ENCODE measurements at places on chromosomes 2 and 18.
A peak's percentile ranks its signal among the peaks of the same experiment; 100 is the strongest.

DNA sequence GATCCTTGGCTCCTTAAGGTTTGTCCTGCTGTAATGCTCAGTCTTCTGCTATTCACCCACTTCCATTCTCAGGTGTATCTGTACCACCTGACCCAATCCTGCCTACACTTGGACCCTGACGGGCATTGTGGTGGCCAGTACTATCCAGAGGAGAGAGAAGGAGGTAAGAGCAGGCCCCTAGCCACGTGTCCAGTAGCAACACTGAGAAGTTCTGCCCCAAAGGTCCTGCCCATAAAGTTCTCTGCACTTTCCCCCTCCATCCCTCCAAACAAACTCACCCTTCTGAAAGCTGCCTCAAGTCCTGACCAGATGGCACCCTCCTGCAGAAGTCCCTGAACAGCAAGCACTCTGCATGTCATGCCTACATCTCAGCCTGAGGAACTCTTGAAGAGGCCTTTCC, 18.3 kb downstream of the TTC32 start:
- DNase-seq: no peak

DNA sequence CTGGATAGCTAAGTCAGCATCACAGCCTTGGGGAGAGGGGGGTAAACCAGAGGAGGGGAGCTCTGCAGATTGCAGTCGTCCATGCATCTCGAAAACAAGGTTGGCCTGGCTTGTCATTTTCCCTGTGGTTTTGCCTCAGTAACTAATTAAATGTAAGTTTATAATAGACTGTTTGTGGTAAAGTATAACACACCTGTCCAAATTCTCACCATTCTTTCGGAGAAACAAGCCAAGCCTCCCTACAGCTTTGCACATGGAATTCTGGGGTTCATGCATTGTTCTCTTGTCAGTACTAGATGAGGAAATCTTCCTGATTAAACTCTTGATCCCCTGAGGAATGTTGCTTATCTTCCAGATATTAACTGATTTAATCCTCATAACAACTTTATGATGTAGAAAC, 1065.2 kb upstream of the FAM98A start:
- DNase-seq: no peak

- DNase-seq: peak; percentile 13
Observed at GRCh38 chr2:101442667-101443061, 32.2 kb downstream of the RFX8 start.

DNA sequence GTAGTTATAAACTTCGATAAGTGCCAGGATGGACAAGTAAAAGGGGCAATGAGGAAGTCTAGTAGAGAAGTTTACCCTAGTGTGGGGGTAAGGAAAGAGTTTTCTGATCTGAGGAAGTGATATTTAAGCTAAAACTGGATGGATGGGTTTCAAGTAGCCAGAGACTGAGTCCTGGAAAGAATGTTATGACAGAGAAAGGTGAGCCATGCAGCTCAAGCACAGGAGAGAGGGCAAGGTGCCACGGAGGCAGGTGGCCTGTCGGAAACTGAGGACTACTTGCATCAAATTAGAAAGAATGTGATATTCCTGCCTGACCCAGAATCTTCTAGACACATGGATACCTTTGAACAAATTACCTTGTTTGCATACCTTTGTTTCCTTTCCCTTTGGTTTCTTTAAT, 26.5 kb downstream of the NMUR1 start:
- DNase-seq: no peak

DNA sequence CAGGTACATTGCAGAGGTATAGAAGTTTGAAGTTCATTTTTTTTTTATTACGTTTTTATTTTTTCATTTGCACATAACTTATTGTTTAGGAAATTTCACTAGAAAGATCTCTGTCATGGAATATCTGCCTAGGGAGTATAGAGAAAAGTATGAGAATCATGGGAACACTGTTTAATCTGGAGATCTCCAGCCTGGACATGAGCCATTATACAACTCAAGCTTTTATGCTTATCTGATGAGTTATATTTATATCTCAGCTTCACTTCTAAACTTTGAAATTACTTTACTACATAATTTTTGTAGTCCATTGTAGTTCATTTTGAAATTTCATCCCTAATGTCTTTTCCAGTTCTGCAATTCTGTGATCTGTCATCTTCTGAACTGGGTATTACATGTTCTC, 515.6 kb downstream of the ERBB4 start:
- no peak for DNase-seq

GRCh38 chr2:121605820-121606733, 43.2 kb downstream of the CLASP1 start:
- no peak for DNase-seq

GRCh38 chr2:78715293-78715692, 310.2 kb upstream of the REG3G start:
- no peak for DNase-seq

DNA sequence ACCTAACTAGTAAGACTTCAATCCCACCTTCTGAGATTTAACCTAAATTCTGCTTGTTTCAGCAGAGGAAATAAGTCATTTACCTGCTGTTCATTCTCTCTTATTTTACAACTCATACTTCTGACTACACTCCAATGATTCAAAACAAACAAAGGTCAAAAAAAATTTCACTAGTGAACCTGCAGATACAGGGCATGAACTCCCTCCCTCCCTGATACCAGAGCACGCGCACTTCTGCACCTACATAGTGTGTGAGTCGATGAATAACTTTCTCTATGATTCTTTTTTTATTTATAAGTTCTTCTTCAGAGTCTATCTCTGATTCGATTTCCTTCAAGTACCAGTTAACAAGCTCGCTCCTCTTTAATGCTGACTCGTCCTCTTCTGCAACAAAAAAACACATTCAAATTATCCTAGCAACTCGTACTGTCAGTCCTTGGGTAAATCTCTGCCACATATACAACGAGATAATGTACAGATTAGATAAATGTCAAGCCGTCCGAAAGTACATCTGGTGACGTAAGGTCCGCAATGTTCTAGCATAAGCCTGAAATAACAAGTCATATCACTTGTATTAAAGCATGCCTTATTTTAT, 7.4 kb upstream of the LCT start:
- DNase-seq: no peak

GRCh38 chr2:74708296-74708695, 54.2 kb downstream of the SEMA4F start:
- DNase-seq: no peak

GRCh38 chr2:198880421-198880820, 577.3 kb downstream of the SATB2 start:
- DNase-seq: no peak

- DNase-seq: no peak
Observed at GRCh38 chr2:12350821-12351220, 365.9 kb upstream of the TRIB2 start.

- DNase-seq: no peak
Observed at GRCh38 chr2:58545300-58546280, 304.5 kb upstream of the FANCL start.

DNA sequence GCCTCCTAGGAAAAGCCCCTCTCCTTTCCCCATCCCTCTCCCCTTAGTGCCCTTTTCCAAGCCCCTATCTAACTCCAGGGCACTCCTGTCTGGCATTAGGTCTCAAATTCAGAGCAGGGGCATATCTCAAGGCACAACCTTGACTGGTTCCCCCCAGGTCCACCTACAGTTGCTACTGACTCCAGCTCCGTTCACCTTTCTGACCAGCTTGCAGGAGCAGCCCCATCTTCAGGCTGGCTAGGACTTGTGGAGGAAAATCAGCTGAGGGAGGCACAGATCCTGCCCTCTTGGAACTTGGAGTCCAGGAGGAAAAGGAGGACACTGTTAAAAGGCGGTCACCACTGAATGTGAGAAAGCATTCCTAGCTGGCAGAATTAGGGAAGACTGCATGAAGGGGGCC, 152.4 kb downstream of the ZFP36L2 start:
- DNase-seq: no peak

DNA sequence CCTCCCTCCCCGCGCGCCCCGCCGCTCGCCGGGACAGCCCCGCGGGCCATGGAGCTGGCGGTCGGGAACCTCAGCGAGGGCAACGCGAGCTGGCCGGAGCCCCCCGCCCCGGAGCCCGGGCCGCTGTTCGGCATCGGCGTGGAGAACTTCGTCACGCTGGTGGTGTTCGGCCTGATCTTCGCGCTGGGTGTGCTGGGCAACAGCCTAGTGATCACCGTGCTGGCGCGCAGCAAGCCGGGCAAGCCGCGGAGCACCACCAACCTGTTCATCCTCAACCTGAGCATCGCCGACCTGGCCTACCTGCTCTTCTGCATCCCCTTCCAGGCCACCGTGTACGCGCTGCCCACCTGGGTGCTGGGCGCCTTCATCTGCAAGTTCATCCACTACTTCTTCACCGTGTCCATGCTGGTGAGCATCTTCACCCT, 865 bp downstream of the GALR1 start:
- DNase-seq: no peak

GRCh38 chr2:8631465-8632005, 50.3 kb upstream of the ID2 start:
- DNase-seq: no peak

GRCh38 chr18:46810481-46811000, 53.7 kb upstream of the ST8SIA5 start:
- DNase-seq: no peak

DNA sequence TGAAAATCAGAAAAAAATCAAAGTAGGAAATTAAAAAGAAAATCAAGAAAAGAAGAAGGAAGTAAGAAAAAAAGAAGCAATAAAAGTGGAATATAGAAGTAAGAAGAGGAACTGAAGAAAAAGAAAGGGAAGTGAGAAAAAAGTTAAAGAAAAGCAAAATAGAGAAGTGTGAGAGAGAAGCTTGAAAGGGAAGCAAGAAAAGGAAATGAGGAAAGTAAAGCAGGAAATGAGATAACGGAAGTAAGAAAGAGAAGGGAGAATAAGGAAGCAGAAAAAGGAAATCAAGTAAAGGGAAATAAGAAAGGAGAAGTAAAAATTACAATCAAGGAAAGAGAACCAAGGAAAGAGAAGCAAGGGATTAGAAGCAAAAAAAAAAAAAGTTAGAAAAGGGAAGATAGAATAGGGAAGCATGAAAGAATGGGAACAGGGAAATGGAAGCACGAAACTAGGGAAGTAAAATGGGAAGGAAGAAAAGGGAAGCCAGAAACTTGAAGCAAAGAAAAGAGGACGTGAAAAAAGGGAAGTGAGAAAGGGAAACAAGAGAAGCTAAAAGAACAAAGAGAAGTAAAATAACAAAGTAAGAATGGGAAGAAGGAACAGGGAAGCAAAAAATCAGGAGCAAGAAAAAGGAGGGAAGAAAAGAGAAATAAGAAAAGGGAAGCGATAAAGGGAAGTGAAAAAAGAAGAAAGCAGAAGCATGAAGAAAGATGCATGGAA, 243.3 kb upstream of the NCKAP5 start:
- DNase-seq: no peak

DNA sequence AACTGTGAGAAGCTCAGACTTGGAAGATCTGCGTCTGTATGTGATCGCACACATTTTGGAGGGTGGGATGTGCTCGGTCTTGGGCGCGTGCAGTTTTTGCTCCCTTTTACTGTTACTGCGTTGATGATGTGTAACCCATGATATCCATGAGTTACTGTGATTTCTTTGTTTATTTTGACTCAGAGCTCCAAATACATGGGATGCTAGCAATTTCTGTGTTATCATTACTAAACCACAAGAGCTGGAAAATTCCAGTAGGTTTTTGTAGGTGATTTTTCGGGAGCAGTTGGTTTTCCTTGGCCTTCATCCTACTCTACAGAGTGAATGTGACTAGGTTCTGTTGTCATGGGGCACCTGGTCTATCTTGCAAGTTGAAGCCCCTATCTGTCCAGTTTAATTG, 124.2 kb downstream of the AGAP1 start:
- no peak for DNase-seq

DNA sequence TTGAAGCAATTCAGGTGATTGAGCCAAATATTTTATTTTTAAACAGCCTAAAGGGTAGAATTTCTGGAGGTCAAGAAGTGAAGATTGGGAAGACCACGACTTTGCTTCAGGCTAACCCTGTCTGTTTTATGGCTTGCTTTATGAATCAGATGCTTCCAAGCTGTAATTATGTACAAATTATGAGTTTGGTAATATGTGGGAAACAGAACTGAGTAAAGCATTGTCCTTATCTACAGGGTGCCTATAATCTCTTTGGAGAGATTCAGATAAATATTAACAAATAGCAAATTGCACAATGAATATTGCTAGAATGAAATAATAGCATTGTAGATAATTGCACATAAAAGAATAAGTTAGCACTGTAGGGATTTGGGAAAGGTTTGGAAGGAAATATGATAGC, 539.4 kb upstream of the CDH2 start:
- peak; percentile 23 for DNase-seq

DNA sequence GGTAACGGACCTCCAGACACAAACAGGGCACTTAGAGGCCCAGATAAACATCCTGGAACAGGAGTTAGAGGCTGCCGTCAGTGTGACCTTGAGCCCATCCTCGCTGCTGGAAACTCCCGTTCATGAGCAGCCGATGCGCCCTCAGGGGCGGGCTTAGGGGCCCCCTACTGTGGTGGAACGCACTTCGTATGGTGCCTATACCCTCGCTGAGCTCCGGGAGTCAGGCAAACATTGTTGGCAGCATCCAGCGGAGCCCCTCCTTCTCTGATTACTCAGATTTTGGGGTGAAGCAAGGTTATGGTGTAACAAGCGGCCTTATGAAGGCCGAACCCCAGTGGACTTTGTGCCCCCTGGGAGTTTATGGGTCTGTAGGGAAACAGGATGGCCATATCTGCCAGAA, 205.3 kb upstream of the SYT4 start:
- DNase-seq: no peak

DNA sequence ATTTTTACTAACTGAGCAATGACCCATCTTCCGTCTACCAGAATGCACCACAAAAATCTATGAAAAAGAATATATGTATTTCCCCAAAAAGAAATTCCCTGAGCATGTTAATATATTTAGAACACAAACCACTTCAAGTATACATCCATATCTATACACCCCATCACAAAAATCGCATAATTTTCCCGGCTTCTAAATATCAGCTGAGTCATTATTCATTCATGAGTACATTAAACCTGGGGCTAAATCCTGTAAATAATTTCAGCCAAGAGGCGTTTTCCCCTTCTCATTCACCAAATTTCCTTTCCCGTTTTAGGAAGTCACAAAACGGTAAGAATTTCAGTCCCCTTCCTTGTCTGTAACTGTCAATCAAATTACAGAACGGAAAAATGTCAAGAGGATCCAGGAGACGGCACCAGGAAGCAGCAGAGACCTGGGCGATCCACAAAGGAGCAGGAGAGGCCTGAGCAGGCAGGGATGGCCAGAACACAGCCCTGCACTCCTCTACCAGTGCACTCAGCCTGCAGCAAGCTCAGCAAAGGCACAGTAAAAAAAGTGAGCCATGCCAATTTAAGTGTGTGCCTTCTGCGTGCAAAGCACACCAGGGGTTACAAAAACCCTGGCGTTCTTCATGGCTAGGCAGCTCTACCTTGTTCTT, 300.7 kb downstream of the TCF4 start:
- DNase-seq: no peak

- no peak for DNase-seq
Observed at GRCh38 chr18:21196426-21196825, 45.6 kb upstream of the GREB1L start.

All from mammary epithelial cell (primary cell).